ENCODE measurements at places on chromosomes 5 and 9.

DNA sequence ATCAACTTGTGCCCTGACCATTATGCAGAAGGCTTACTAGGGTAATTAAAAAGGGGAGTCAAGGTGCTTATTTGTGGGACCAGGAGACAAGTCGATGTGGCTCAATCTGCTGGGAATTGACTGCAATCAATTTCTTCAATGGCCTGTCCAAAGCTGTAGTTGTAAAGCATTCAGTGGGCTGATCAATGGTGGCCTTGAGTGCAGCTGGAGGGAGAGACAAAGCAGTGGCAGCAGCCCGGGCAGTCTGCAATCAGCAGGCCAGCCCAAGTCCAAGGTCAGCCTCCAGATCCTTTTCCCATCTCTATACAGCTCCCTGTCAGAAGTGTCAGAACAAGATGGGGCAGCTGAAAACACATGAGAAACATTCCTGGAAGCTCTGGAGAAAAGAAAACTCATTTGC, 51.0 kb upstream of the BRINP1 start:
- DNase-seq: no peak

DNA sequence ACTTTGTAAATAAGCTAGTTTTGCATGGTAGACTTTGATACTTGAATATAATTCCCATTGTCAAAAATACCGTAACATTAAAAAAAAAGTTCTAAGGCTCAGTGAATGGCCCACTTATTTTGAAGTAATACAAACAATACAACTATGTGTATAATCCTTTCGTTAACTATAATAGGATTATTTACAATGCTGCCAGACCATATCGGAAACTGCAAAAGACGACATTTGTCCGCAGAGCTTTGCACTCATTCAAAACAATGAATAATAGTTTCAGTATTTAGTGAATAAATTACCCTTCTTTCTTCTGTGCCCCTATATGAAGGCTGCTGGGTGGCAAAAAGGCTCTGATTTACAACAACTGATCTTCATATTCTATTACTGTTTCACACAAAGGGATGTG, 121.8 kb downstream of the DROSHA start:
- no peak for DNase-seq

- DNase-seq: no peak
Observed at GRCh38 chr5:61627531-61627930, 295.5 kb downstream of the ZSWIM6 start.

DNA sequence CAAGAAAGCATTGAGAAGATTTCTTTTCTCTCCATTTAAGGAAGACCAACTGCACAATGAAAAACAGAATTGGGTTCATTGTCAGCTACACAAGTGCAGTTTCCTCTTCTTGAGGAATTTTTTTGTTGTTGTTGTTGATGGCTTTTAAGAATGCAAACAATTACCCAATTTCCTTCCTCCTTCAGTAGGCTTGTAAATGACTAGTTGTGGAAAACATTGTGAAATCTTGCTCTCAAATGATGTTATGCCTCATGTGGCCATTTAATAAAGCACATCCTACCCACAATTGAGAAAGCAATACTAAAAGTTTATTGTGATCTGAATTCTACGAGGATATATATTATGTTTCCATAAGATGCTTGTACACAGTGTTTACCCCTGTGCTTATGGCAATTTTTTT, 171.6 kb downstream of the FAM174A start:
- DNase-seq: no peak

DNA sequence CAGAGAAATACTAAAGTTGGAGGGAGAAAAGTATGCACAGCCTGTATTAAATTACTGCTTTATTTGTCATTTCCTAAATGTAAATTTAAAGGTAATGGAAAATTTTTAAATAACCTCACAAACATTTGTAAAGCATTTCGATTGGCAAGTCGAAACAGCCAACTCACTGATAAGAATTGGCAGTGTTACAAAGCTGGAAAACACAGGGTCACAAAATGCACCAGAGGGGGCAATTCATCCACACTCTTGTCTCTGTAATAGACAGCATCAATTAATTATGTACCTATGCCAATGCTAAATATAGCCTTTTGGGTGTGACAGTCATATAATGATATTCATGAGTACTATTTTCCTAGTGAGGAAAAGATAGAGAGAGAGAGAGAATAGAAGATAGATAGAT, 140.6 kb upstream of the PRLR start:
- DNase-seq: no peak

DNA sequence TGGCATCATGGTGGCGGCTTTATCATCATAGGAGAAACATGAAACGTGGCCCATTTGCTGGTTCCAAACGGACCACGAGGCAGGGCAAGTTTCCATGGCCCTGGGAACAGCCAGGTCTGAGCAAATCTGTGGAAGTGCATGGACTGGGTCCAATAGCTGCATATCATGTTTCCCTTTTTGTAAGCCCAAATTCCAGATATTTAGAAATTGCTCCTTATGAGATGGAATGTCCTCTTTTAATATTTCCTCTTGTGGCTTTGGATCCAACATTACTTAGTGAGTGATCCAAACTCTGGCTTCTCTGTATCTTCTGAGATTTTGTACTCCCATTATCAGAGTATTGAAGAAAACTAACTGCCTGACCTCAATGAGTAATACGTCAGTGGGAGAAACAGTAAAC, 79.8 kb upstream of the FBXL7 start:
- no peak for DNase-seq

DNA sequence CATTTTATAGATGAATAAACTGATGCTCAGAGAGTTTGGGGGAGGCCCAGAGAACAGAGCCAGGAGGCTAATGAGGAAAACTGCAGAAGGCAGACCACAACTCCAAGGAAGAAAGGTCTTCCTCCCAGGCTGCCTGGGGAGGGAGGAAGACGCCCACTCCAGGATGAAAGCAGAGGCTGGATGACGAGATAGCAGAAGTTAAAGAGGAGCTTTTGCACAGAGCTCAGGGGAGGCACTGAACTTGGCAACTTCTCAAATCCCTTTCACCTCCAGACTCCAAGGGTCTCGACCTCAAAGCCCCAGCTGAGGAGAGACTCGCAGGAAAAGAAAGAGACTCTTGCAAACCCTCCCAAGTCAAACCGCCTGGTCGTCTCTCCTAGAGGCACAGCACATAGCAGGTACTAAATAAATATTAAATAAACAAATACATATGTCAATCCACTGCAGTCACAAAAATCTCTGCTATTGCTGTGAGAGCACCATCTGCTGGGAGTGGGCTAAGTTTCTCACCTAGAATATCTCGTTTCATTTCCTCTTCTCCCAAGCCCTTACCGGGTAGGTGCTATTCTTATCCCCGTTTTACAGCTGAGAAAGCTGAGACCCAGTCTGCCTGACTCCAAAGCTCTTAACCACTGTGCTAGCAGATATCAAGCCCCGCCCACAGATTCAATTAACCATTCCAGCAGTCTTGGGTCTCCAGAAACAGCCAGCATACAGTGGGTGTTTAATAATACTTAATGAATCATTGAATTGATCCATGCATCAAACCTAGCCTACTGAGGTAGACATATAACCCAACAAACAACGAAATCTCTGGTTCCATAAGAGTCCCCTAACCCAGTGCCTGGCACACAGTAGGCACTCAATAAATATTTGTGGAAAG, 97.8 kb upstream of the HAND1 start:
- no peak for DNase-seq

DNA sequence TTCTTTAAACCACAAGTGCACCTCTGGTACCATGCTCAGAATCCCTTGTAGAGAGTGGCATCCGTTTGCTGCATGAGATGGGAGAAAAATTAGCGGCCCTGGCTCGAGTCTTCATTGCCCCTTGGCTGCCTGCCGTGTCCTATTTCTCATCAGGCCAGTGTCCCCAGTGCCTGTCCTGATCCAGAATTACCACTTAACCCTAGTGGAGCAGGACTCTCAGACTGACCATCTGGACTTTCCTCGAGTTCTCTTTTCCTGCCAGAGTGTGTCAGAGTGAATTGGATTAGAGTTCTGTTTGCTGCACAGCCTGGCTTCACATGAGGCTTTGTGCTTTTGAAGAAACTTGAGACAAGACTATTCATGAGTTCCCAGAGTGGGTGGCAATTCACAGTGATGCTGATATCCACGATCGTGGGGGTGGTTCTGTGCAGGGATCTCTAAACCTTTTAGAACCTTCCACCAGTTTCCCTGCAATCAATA, 92.6 kb downstream of the C9orf152 start:
- DNase-seq: no peak
